Testis (tissue), 5 donors: ENCODE measurements at places on chromosomes 12 and 14. TPM values are rescaled to one million over a fixed set of nuclear protein-coding genes. Genes with fewer than 3 reads are reported as not detected.

Gene TAS2R42
- total RNA-seq, result 0.71 TPM

Gene SERPINA1
- total RNA-seq, result 2.2 TPM

Gene DEPDC4
- total RNA-seq, result 5.0 TPM

Gene CCDC175
- 1.4 TPM for total RNA-seq

Gene BDKRB1
- total RNA-seq, result 3.4 TPM

Gene IGFBP6
- total RNA-seq, result 121 TPM

Gene CLMN
- total RNA-seq, result 68.0 TPM

Gene CIDEB
- total RNA-seq, result 6.6 TPM

Gene FOXN4
- total RNA-seq, result 7.8 TPM

Gene CLEC9A
- total RNA-seq, result 5.4 TPM

Gene HOXC12
- not detected for total RNA-seq

Gene RND1
- 1.1 TPM for total RNA-seq

Gene KRT83
- 1.2 TPM for total RNA-seq

Gene RAPGEF3
- total RNA-seq, result 30.2 TPM

Gene LHX5
- total RNA-seq, result not detected

Gene MSI1
- 7.4 TPM for total RNA-seq

Gene ZNF740
- total RNA-seq, result 19.8 TPM

Gene TAS2R20
- total RNA-seq, result 2.2 TPM

Gene MYO1H
- 1.7 TPM for total RNA-seq

Gene NRXN3
- 8.0 TPM for total RNA-seq

Gene OASL
- 1.8 TPM for total RNA-seq

Gene KRT6B
- total RNA-seq, result 0.19 TPM

Gene CRIP2
- total RNA-seq, result 114 TPM

Gene EGLN3
- total RNA-seq, result 2.9 TPM

Gene LRCOL1
- total RNA-seq, result not detected

Gene SLC5A8
- total RNA-seq, result 0.31 TPM

Gene SRRM4
- total RNA-seq, result 0.37 TPM

Gene EID3
- 59.3 TPM for total RNA-seq

Gene OR11G2
- total RNA-seq, result not detected

Gene BCAT1
- total RNA-seq, result 34.7 TPM

Gene WNT1
- 1.4 TPM for total RNA-seq

Gene PROX2
- total RNA-seq, result 0.06 TPM

Gene OR6C2
- not detected for total RNA-seq

Gene SLC4A8
- total RNA-seq, result 63.7 TPM

Gene IGF1
- total RNA-seq, result 50.9 TPM

Gene RDH16
- 2.9 TPM for total RNA-seq

Gene LRRC23
- 32.7 TPM for total RNA-seq

Gene C14orf39
- total RNA-seq, result 12.1 TPM

Gene OTUB2
- 8.4 TPM for total RNA-seq

Gene C12orf54
- total RNA-seq, result 77.1 TPM

Gene FANCM
- total RNA-seq, result 16.4 TPM

Gene RASAL1
- total RNA-seq, result 18.2 TPM

Gene KCNA5
- total RNA-seq, result 0.25 TPM

Gene GABARAPL1
- 56.2 TPM for total RNA-seq

Gene KRT77
- not detected for total RNA-seq

Gene FAM222A
- 75.7 TPM for total RNA-seq

Gene GPHN
- 26.5 TPM for total RNA-seq

Gene MOK
- total RNA-seq, result 157 TPM

Gene EPYC
- total RNA-seq, result not detected

Gene SPSB2
- 22.0 TPM for total RNA-seq

Gene IKZF4
- total RNA-seq, result 13.9 TPM

Gene IL23A
- total RNA-seq, result 8.4 TPM

Gene SAMD15
- 22.6 TPM for total RNA-seq

Gene LRRC9
- 4.3 TPM for total RNA-seq

Gene GLT1D1
- total RNA-seq, result 18.0 TPM

Gene FIGNL2
- 2.1 TPM for total RNA-seq

Gene ASCL1
- total RNA-seq, result 0.25 TPM

Gene GALNT16
- 6.3 TPM for total RNA-seq
